ENCODE measurements at places on chromosomes 11 and 22. TPM values are rescaled to one million over a fixed set of nuclear protein-coding genes. Genes with fewer than 3 reads are reported as not detected.

Gene BUD13
- 29.3 TPM for total RNA-seq

Gene TMEM225
- total RNA-seq = not detected

GRCh38 chr11:86802601-86803051 is 2.3 kb downstream of the PRSS23 start:
- peaks cover 6% of the 10 kb centered on the region for H3K4me1 ChIP-seq
- no peaks in the 10 kb centered on the region for H3K36me3 ChIP-seq
- DNase-seq = peak; percentile 61
- peaks cover 5% of the 10 kb centered on the region for H3K27me3 ChIP-seq
- no peak overlapping the region for H3K4me3 ChIP-seq

DNA sequence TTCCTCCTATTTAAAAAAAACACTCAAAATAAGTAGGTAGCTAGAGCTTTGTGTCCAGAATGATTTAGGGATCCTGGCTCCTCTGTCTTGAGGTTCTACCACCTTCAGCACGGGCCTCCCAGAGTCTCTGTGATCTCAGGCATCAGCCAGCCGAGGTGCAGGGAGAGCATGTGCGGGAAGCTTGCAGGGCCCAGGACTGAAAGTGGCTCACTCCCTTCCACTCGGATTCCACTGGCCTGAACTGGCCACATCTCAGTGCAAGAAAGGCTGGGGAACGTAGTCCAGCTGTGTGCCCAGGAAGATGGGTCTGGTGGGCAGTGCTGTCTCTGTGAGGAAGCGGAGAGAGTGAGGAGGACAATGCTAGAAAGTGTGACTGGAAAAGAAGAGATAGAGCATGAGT is 68.3 kb upstream of the MYOD1 start:
- peaks cover 1% of the 10 kb centered on the region for H3K36me3 ChIP-seq
- no peaks in the 10 kb centered on the region for H3K27me3 ChIP-seq
- H3K4me3 ChIP-seq = no peak overlapping the region
- no peak overlapping the region for H3K27ac ChIP-seq
- no peak for DNase-seq

GRCh38 chr11:40380835-40381234 is 1078.6 kb downstream of the LRRC4C start:
- no peaks in the 10 kb centered on the region for H3K4me1 ChIP-seq
- H3K27ac ChIP-seq = no peak overlapping the region
- no peak overlapping the region for H3K4me3 ChIP-seq
- DNase-seq = no peak

GRCh38 chr11:1570896-1571759 is 943 bp downstream of the DUSP8 start:
- peak; percentile 59 for DNase-seq
- peaks cover 19% of the 10 kb centered on the region for H3K27me3 ChIP-seq
- H3K4me1 ChIP-seq = no peaks in the 10 kb centered on the region
- H3K36me3 ChIP-seq = no peaks in the 10 kb centered on the region
- H3K4me3 ChIP-seq = peak overlapping the region; percentile 44

DNA sequence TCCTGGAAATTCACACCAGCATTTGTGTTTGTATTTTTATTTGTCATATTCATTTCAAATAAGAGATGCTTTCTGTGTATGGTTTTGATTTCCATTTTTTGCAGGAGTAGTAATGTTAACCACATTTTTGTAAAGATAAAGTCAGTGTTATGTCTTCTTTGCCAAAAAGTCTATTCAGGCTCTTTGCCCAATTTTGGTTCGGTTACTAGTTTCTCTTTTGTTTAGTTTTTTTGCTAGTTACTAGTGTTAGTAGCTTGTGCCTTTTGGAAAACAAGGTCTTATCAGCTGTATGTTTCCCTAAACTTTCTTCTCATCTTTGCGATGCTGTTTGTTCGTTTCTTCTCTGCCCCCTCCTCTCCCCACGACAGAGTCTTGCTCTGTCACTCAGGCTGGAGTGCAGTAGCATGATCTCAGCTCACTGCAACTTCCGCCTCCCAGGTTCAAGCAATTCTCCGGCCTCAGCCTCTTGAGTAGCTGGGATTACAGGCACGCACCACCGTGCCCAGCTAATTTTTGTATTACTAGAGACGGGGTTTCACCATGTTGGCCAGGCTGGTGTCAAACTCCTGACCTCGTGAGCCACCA is 112.3 kb upstream of the GRK3 start:
- no peak overlapping the region for H3K27ac ChIP-seq
- no peak for DNase-seq
- H3K4me3 ChIP-seq = no peak overlapping the region
- H3K36me3 ChIP-seq = peaks cover 31% of the 10 kb centered on the region

DNA sequence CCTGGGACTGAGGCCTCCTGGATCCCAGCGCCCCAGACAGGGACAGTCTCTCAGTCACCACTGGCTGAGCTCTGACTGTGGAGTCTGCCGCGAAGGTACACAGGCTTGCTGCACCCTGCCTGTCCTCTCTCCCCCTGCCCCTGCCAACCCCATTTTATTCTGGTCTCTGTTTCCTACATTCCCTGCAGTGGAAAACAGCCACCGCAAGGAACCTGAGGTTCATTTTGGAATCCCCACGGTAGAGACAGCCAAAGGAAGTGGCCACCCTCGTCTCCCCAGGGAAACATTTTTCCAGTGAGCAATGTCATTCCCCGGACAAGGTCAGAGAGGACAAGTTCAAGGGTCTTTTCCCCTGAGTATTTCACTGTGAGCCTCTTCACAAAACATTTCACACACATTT is 56.6 kb downstream of the FBXO7 start:
- H3K27me3 ChIP-seq = no peaks in the 10 kb centered on the region
- no peaks in the 10 kb centered on the region for H3K4me1 ChIP-seq
- no peak for DNase-seq
- no peak overlapping the region for H3K27ac ChIP-seq
- H3K36me3 ChIP-seq = no peaks in the 10 kb centered on the region

GRCh38 chr11:6655020-6655789 is 404 bp downstream of the DCHS1 start:
- H3K27me3 ChIP-seq = peaks cover 23% of the 10 kb centered on the region
- H3K27ac ChIP-seq = no peak overlapping the region
- H3K4me3 ChIP-seq = no peak overlapping the region
- no peak for DNase-seq
- H3K4me1 ChIP-seq = peaks cover 1% of the 10 kb centered on the region
- H3K36me3 ChIP-seq = no peaks in the 10 kb centered on the region
